Activated CD8-positive, alpha-beta memory T cell treated with anti-CD3 and anti-CD28 coated beads for 48 hours (primary cell): ENCODE measurements at places on chromosomes 5 and 9.

GRCh38 chr9:15146268-15146700, 160.7 kb downstream of the TTC39B start:
- DNase-seq = no peak

DNA sequence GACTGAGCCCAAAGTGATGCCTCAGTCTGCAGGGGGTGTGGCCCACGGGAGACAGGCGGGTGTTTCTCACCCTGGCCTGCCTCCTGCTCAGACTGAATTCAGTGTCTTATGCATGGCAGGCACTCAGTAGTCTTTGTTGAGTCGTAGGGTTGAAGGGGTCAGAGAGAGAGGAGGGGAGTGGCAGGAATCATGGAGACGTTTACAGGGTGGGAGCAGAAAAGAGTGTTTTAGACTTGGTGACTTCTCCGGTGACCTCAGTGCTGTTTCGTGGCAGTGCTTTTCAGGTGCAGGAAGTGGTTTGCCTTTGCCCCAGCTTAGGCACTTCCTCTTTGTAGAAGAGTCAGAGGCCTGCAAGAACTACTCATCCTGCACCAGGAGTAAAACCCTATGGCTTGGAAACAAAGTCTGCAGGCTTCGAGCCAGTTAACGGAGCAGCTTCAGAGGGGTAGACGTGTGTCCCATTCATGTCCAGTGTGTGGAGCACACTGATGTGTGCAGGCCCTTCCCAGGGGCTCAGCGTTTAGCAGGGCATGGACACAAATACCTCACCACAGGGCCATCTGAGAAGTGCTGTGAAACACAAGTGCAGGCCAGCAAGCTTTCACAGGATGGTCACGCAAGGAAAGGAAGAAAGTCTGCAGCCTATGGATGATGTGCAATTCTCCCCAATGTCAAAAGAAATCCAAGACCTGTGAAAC, 24.5 kb upstream of the SEMA4D start:
- DNase-seq = peak; percentile 40

DNA sequence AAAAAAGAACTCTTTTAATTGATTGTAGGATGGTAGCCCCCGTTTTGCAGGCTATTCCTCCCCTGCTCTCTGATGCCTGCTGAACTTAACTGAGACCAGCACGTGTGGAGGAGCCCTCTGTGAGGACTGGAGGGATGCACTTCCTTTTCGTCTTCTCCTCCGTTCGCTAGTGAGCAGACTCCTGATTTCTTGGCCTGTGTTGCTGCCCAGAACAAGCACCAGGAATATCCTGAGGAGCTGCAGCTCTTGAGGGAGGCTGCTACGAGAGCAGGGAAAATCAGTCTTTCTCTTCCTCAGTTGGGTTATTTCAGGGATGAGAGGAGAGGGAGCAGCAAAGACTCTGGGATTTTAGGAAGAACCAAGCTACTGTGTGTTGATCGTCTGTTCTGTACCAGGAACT, 74.7 kb downstream of the ARHGAP26 start:
- DNase-seq = no peak

DNA sequence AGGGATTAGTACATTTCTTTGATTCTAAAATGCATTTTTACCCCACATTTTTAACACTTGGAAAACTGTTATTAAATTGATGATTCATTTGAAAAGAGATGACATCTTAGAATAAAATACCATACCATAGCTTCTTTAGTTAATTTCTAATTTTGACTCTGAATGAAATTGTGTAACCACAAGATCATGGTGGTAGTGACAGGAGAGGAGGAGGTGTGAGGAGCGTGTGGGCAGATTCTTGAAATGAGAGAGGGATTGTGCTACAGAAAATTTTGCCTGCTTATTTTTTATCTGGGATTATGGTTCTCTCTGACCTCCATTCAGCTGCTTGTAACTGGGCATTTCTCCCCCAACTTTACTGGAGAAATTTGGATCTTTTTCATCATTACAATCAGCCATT, 173.3 kb upstream of the CLINT1 start:
- DNase-seq = no peak

GRCh38 chr9:16521868-16522411, 348.5 kb downstream of the BNC2 start:
- DNase-seq = no peak

DNA sequence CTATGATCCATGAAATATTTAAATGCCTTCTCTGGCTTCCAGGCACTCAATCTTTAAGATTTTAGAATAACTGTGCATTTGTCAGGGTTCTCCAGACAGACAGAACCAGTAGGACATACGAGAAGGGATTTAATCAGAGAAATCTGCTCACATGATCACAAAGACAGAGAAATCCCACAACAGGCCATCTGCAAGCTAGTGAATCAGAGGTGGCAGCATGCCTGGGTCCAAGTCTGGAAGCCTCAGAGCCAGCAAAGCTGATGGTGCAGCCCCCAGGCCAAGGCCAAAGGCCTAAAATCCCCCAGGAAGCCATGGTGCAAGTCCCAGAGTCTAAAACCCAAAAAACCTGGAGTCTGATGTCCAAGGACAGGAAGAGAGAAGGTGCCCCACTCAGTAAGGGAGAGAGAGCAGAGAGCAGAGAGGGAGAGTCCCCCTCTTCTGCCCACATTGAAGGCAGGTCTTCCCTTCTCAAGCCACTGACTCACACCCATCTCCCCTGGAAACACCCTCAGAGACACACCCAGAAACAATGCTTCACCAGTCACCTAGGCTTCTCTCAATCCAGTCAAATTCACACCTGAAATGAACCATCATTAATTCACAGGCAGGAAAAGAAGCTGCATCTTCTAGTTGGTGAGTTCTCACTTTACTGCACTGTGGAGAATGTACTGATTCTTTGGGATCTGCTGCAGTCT, 48.7 kb downstream of the CAMSAP1 start:
- DNase-seq = no peak

DNA sequence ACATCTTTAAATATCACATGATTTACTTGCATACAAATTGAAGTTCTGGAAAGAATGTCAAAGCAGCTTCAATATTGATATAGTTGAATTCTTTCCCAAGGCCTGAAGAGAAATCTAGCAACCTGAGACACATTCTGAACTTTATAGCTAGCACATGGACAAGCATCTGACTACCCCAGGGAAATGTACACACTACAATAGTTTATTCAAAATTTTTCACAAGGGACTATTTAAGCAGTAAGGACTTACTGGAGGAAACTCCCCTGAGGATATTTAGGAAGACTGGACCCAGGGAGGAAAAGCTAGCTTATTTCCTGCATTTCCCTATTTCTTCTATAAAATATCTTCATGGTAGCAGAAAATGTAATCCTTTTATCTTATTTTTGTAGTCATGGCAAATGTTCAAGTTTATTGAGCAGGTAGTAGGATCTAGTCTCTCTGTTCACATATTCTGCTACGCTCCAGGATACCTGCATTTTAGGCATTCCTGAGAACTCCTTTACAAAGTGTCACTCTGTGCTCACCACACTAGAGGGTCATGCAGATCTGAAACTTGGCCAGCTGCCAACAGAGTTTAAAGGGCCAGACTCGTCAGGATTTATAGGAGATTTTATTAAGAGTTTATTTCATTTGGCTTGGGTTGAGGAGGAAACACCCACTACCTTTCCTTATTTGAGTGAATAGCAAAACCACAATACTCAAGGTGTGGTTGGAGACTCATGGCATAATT, 348.4 kb upstream of the FTMT start:
- no peak for DNase-seq

DNA sequence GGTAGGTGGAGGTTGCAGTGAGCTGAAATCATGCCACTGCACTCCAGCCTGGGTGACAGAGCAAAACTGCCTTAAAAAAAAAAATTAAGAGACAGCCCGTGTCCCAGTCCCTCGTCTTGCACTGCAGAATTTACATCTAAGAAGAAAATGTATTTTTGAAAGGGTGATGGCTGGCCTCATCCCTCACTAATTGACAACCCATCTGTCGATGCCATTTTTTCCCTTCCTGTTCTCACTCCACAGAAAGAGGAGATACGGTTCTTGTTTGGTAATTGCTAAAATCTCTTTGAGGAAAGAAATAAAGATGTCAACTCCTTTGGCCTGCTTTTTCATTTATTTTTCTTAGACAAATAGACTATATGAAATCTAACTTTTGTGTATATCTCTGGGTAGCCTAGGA, 2.4 kb upstream of the LSM11 start:
- no peak for DNase-seq

DNA sequence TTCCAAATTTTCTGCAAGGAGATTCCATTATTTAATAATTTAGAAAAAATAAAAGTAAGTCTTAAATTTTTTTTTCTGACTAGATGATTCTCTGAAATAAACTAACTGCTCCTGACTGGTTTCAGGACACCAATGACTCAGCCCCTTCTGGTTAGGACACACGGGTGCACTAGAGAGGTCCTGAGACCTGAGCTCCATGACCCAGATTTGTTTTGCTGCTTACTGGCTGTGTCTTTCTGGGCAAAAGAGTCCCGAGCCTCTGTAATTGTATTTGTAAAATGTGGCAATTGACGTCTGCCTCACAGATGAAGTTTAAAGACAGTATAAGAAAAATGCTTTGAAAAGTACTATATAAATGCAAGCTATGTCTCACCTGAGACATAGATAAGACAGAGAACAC, 89.1 kb downstream of the SLC24A2 start:
- DNase-seq = no peak

- DNase-seq = no peak
These were observed 38.1 kb upstream of the CD180 start for GRCh38 chr5:67234671-67235176.

DNA sequence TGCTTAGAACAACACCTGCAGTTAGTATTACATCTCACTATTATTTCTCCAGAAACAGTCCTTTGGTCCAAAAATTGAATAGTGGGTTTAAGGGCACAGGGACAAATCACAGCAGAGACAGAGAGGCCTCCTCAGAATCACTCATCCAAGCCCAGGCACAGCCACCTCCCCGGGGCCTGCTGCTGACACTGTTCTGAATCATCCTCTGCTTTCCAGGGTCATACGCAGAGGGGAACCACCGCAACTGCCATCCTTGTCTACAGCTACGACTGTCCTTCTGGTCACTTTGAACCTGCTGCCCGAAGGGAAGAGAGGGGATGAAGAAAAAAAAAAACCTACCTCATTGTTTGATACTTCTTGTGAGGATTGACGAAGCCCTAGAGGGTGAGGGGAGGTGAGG, 35.3 kb upstream of the MAN2A1 start:
- no peak for DNase-seq

DNA sequence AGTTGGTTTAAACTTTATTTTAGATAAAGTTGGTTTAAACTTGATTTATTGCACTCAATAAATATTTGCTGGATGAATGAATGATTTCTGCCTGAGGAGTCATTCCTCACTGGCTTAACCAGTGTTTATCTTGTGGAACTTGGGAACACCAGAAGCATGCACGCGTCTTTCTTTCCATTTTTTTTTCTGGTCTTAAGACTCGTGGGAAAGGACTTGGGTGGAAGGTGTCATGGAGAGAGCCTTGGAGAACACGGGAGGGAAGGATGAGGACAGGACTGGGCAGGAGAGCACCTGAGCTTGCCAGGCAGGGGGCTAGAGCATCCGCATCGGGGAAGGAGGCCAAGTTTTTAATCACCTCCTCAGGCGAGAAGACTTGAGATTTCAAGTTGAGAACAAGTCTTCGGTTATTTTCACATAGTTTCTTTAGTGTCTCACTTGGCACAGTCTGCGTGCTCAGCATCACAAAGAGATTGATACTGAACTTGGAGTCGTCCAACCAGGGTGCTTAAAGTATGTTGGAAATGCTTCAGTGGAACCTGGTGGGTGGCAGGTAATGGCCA, 144.2 kb downstream of the PDZD2 start:
- no peak for DNase-seq

DNA sequence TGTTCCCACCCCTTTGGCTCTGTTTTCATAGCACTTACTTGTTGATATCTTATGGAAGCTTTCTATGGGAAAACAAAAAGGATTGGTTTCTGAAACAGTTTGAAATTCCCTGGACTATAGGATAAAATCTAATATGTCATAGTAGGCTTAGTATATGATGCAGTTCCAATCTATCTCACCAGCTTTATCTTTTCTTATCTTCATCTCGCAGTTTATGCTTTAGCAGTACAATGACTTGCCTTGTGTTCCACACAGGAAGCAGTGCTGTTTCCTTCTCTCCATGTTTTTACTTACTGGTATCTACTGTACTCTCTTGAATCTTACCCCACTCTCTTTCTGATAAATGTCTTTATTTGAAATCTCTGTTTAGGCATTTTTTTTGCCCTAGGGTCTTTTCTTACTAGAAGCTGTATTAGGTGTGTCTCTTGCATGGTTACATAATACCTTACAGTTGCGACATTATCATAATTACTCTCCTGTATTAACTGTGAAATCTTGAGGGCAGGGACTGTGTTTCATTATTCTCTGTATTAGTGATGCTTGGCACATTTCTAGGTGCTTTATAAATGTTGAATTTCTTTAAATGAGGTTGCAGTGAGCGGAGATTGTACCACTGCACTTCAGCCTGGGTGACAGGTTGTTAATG, 76.3 kb downstream of the FOCAD start:
- no peak for DNase-seq

GRCh38 chr5:2871282-2871681, 119.8 kb upstream of the IRX2 start:
- no peak for DNase-seq

DNA sequence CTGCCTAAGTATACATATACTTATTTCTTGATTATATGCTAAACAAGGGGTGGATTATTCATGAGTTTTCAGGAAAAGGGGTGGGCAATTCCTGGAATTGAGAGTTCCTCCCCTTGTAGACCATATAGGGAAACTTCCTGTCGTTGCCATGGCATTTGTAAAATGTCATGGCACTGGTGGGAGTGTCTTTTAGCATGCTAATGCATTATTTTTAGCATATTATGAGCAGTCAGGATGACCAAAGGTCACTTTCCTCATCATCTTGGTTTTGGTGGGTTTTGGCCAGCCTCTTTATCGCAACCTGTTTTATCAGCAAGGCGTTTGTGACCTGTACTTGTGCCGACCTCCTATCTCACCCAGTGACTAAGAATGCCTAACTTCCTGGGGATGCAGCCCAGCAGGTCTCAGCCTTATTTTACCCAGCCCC, 80.9 kb downstream of the ALDH7A1 start:
- DNase-seq = no peak

DNA sequence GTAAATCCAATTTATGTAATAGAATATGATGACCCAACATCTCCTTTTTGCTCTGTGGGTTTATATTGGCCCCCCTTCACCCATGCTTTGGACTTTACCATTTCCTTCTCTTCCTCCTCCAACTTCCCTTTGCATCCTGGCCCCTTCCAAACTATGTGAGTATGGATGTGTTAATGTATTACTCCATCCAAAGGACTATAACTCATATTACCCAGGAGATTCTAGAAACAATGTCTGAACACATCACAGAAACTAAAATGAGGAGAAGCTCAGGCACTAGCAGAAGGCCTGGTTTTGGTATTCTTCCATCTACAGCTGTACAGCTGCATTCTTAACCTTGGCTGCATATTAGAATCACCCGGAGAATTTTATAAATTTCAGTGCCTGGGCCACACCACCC, 110.7 kb downstream of the PDE4D start:
- no peak for DNase-seq

GRCh38 chr5:160685695-160686094, 166.3 kb downstream of the ATP10B start:
- DNase-seq = no peak

DNA sequence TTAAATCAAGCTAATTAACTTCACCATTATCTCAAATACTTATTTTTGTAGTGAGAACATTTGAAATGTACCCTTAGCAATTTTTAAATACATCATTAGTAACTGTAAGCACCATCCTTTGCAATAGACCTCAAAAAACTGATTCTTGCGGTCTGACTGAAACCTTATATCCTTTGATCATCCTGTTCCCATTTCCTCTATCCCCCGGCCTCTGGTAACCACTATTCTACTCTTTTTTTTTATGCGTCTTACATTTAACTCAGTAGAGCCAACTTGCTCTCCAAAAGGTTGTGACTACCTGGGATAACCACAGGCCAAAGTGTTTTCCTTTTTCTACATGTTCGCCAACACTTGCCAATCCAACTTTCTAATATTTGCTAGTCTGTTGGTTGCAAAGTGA, 106.1 kb downstream of the IRX1 start:
- no peak for DNase-seq
